ENCODE measurements at places on chromosomes 4 and X.

DNA sequence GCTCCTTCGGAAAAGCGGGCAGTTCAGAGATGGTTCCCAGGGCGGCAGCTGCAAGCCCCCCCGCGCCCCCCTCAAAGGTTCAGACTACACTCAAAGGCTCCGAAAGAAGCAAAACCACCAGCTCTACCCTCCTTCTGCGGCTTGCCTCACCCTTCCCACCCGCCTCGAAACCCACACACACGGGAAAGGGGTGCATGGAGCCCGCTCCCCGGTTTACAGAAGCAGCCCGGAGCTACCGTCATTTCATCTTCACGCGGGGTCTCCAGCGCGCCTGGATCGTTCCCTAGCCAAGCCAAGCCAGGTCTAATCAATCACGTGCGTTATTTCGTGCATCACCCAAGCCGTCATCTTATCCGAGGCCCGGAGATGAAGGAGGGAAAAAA lies 1.2 kb downstream of the NLGN4X start:
- no peak for DNase-seq

GRCh38 chrX:41273638-41274037 lies 60.3 kb upstream of the DDX3X start:
- DNase-seq, result no peak

- DNase-seq, result no peak
Observed at GRCh38 chr4:123821861-123822260, 425.3 kb downstream of the SPRY1 start.

DNA sequence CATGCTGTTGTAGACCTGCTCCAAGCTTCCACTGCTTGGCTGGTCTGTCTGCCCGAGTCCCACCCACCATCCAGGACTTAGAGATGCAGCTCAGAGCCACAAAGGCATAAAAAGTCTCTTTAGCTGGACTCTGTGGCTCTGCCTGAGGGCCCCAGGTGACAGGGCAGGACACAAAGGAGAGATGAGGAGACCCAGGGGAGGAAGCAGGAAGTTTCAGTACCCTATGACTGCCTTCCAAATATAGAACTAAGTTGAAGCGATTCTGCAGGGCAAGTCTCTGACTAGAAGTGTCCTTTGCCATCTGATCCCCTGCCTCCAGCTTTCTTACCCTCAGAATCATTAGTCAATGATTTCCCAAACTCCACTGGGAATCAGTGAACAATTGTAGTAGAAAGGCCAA lies 11.2 kb upstream of the CXCR3 start:
- no peak for DNase-seq

- DNase-seq, result no peak
Observed at GRCh38 chrX:118115953-118116712, 477 bp downstream of the KLHL13 start.

DNA sequence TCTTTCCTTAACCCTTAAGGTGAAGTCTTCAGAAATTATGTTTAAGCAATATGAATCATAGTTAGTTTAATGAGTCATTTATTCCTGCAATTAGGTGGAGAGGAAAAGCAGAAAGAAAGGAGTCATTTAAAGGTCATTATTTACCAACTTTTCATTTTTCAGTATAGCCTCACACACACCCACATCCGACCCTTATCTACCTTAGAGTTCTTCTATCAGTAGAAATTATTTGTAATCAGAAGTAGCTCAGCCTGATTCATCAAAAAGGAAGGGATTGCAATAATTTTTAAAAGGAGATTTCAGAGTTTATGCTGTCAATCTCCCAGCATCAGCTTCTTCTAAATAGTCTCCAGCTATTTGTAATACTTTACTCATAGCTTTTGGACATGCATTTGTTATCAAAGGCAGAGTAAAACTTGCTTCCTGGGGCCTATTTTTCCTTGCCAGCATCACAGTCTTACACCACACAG lies 5.9 kb downstream of the ANXA10 start:
- no peak for DNase-seq

DNA sequence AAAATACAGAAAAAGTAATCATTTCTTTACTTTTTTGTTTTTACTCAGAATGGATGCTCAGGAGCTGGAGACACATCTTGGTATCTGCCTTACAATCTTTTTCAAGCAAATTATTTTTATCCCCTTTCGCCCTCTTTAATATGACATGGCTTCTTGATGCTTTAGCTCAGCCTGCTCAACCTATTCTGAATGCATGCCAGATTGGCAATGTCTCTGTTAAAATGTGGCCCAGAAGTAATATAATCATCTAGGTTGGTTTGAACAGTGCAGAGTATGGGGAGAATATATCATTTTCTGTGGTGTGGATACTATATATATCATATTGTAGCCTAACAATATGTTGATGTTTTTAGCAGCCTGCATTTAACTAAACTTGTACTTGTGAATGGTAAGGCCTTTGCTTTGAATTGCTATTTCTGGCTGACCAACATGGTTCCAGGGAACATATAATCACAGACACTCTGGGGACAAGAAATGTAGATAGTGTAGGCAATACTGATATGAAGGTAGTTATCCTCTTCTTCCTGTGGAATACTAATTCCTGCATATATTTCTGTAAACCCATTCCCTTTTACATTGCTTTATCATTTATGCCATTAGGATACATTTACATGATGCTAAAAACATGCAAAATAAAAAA lies 282.7 kb downstream of the PPP3CA start:
- no peak for DNase-seq

GRCh38 chrX:109336141-109336540 lies 145.7 kb downstream of the GUCY2F start:
- no peak for DNase-seq

- no peak for DNase-seq
Observed at GRCh38 chr4:24594887-24595286, 10.5 kb upstream of the DHX15 start.

All from stimulated activated CD8-positive, alpha-beta memory T cell treated with anti-CD3 and anti-CD28 coated beads, Interleukin-4, amount 100 ng/mL, for 4 hours (primary cell).